Activated CD8-positive, alpha-beta memory T cell treated with anti-CD3 and anti-CD28 coated beads, Interleukin-2, amount 10 ng/mL, durations not matched to agents 7 days and 5 days (primary cell): ENCODE measurements at places on chromosomes 7 and 10. TPM values are rescaled to one million over a fixed set of nuclear protein-coding genes. Genes with fewer than 3 reads are reported as not detected.
A peak's percentile ranks its signal among the peaks of the same experiment; 100 is the strongest.

GRCh38 chr10:129744134-129745111 lies 219.7 kb downstream of the EBF3 start:
- DNase-seq: peak; percentile 14
- H3K36me3 ChIP-seq: peaks cover 5% of the 10 kb centered on the region
- no peak overlapping the region for H3K27ac ChIP-seq

Gene UCN3
- total RNA-seq: not detected

Gene TFPI2
- not detected for total RNA-seq

DNA sequence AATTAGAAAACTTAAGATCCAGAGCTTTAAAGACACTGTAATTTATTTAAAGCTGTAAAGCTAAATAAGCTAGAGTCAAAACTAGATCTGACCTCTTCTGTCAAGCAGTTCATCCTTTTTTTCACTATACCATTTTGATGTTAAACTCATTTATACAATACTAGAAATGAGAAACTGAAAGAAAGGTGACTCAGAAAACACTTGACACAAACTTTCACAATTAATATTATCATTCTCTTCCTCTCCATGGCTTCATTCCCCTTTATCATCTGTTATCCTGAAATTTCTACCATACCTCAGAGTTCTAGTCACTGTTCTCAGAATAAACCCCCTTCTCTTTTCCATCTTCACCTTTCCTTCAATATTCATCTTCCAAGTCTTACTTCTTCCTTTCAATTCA lies 1.3 kb downstream of the FIGNL1 start:
- DNase-seq: no peak
- no peaks in the 10 kb centered on the region for H3K27me3 ChIP-seq
- H3K36me3 ChIP-seq: peaks cover 35% of the 10 kb centered on the region
- H3K27ac ChIP-seq: peak overlapping the region; percentile 95
- H3K4me3 ChIP-seq: peak overlapping the region; percentile 93

GRCh38 chr10:3763852-3764625 lies 21.0 kb downstream of the KLF6 start:
- peaks cover 12% of the 10 kb centered on the region for H3K36me3 ChIP-seq
- DNase-seq: no peak
- H3K4me1 ChIP-seq: peaks cover 83% of the 10 kb centered on the region
- no peaks in the 10 kb centered on the region for H3K27me3 ChIP-seq
- peak overlapping the region; percentile 88 for H3K27ac ChIP-seq

Gene POLR2J2
- 15.7 TPM for total RNA-seq

DNA sequence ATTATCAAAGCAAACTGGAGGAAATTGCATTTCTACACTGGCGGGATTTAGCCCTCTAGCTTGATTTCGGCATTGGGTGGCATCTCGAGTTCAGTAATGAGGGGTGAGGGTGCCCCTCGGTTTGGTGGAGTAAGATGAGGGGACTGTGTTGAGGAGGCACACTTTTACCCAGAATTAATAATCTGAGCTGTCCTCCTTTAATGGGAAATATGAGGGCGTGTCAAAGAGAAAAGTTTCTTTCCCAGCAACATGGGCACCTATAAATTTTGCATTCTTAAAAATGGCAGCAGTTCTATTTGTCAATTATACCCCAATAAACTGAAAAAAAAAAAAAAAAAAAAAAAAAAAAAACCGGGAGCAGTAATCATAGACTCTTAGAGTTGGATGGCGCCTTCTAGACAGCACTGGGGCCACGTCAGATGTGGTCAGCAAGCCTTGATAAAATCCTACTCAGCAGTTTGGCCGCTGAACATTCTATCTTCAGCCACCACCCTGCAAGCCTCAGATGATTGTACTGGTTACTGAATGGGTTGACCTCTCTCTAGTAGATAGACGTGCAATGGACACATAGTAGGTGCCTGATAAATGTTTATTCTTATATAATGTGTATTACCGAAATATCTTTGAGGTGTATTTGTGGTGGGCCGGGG lies 931 bp downstream of the PAPSS2 start:
- DNase-seq: no peak
- H3K4me3 ChIP-seq: peak overlapping the region; percentile 58
- no peak overlapping the region for H3K27ac ChIP-seq
- peaks cover 5% of the 10 kb centered on the region for H3K4me1 ChIP-seq
- no peaks in the 10 kb centered on the region for H3K36me3 ChIP-seq

Gene GRM3
- total RNA-seq: not detected

GRCh38 chr7:142767861-142768260 lies 2.9 kb upstream of the PRSS2 start:
- H3K4me3 ChIP-seq: no peak overlapping the region
- H3K36me3 ChIP-seq: no peaks in the 10 kb centered on the region
- no peak for DNase-seq
- H3K4me1 ChIP-seq: peaks cover 12% of the 10 kb centered on the region

Gene GDF2
- total RNA-seq: not detected

GRCh38 chr7:159097661-159098423 lies 46.8 kb downstream of the VIPR2 start:
- no peak overlapping the region for H3K4me3 ChIP-seq
- H3K4me1 ChIP-seq: no peaks in the 10 kb centered on the region
- DNase-seq: no peak
- no peaks in the 10 kb centered on the region for H3K36me3 ChIP-seq

GRCh38 chr10:77125231-77125630 lies 512.4 kb downstream of the KCNMA1 start:
- H3K27me3 ChIP-seq: peaks cover 6% of the 10 kb centered on the region
- H3K4me3 ChIP-seq: no peak overlapping the region
- no peak overlapping the region for H3K27ac ChIP-seq
- H3K36me3 ChIP-seq: no peaks in the 10 kb centered on the region

DNA sequence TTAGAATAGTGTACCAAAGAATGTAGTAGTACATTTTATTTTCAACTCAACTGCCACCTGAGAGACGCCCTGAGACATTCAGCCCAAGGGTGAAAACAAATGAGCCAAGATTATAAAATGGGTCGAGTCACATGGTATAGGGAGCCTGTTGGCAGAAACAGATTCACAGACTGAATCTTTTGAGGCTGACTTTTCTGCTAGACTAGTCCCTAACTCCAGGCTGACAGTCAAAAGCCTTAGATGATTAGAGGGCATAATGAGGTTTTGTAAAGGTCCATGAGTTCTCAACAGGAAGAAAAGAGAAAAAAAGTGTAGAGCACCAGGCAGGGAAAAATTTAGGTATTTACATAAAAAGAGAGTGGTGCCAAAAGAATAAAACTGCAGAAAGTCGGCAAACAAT lies 128.0 kb downstream of the NXPH1 start:
- H3K4me1 ChIP-seq: no peaks in the 10 kb centered on the region
- no peak for DNase-seq
- no peaks in the 10 kb centered on the region for H3K27me3 ChIP-seq
- no peak overlapping the region for H3K27ac ChIP-seq
- H3K36me3 ChIP-seq: no peaks in the 10 kb centered on the region
- H3K4me3 ChIP-seq: no peak overlapping the region

DNA sequence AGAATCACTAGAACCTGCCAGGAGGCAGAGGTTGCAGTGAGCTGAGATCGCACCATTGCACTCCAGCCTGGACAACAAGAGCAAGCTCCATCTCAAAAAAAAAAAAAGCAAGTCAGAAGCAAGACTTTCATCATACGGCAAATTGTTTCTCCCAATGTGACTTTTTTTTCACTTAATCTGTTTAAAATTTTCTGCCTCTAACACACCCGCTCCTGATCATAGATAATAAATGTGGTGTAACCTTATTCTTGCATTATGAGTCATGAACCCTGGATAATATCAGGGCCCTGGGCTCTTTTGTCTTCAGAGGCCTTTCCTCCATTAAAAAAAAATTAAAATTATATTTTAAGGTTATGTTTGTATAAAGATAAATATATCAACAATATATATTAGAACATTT lies 111.4 kb upstream of the JCAD start:
- no peak overlapping the region for H3K4me3 ChIP-seq
- no peak overlapping the region for H3K27ac ChIP-seq
- H3K4me1 ChIP-seq: peaks cover 8% of the 10 kb centered on the region
- no peak for DNase-seq
- H3K36me3 ChIP-seq: no peaks in the 10 kb centered on the region

Gene ZNF804B
- total RNA-seq: not detected

- no peak overlapping the region for H3K4me3 ChIP-seq
- no peaks in the 10 kb centered on the region for H3K36me3 ChIP-seq
- H3K4me1 ChIP-seq: no peaks in the 10 kb centered on the region
- H3K27me3 ChIP-seq: no peaks in the 10 kb centered on the region
Measured at GRCh38 chr10:121695731-121696464, 97.7 kb upstream of the FGFR2 start.

GRCh38 chr7:53272081-53272480 lies 236.6 kb downstream of the POM121L12 start:
- H3K4me3 ChIP-seq: no peak overlapping the region
- no peaks in the 10 kb centered on the region for H3K36me3 ChIP-seq
- no peak for DNase-seq
- no peaks in the 10 kb centered on the region for H3K27me3 ChIP-seq
- H3K27ac ChIP-seq: no peak overlapping the region
- H3K4me1 ChIP-seq: no peaks in the 10 kb centered on the region

DNA sequence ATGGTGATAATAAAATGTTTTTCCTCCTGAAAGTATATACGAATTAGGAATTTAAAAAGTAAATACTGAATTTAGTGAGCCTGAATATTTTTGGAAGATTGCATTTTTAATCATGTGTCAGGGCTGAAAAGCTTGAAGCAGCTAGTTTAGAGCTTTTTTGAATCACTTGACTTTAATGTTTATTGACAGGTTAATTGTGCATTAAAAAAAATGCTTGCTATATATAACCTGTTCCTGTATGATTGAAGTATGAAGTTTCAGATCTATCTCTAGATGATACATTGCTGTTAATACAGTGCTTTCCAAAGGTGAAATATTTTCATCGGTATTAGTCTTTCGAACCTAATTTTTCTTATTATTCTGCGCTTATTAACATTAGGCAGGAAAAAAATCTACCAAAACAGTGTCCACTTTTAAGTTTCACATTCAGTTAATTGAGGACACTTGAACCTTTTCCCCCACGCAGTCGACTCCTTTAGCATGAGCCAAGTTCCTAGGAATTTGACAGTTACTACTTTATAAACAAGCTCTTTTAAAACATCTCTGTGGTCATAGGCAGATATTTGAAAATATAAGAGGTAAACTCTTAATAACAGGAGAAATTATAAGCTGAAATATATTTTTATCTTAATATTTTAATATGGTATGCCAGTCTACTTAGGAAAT lies 187.1 kb downstream of the MLLT10 start:
- H3K4me3 ChIP-seq: no peak overlapping the region
- peaks cover 12% of the 10 kb centered on the region for H3K4me1 ChIP-seq
- H3K36me3 ChIP-seq: peaks cover 9% of the 10 kb centered on the region
- DNase-seq: no peak
- no peak overlapping the region for H3K27ac ChIP-seq
- H3K27me3 ChIP-seq: no peaks in the 10 kb centered on the region

GRCh38 chr7:18004372-18004771 lies 23.3 kb downstream of the PRPS1L1 start:
- no peak overlapping the region for H3K4me3 ChIP-seq
- H3K4me1 ChIP-seq: no peaks in the 10 kb centered on the region
- no peak overlapping the region for H3K27ac ChIP-seq

Gene A1CF
- total RNA-seq: not detected

GRCh38 chr7:73555411-73555982 lies 2.0 kb downstream of the BCL7B start:
- H3K27me3 ChIP-seq: no peaks in the 10 kb centered on the region
- H3K4me3 ChIP-seq: peak overlapping the region; percentile 97
- H3K27ac ChIP-seq: peak overlapping the region; percentile 59
- peaks cover 20% of the 10 kb centered on the region for H3K36me3 ChIP-seq
- no peak for DNase-seq

- H3K27me3 ChIP-seq: peaks cover 90% of the 10 kb centered on the region
- H3K4me3 ChIP-seq: no peak overlapping the region
- H3K4me1 ChIP-seq: peaks cover 22% of the 10 kb centered on the region
- no peaks in the 10 kb centered on the region for H3K36me3 ChIP-seq
- DNase-seq: peak; percentile 69
- no peak overlapping the region for H3K27ac ChIP-seq
Measured at GRCh38 chr10:112981553-112981952, 31.5 kb downstream of the TCF7L2 start.

GRCh38 chr10:47336387-47337134 lies 11.6 kb upstream of the RBP3 start:
- no peak overlapping the region for H3K27ac ChIP-seq
- H3K36me3 ChIP-seq: no peaks in the 10 kb centered on the region
- H3K27me3 ChIP-seq: peaks cover 36% of the 10 kb centered on the region
- no peaks in the 10 kb centered on the region for H3K4me1 ChIP-seq

GRCh38 chr7:24755541-24756407 lies 1.5 kb downstream of the GSDME start:
- H3K36me3 ChIP-seq: no peaks in the 10 kb centered on the region
- H3K27me3 ChIP-seq: peaks cover 81% of the 10 kb centered on the region
- no peak overlapping the region for H3K27ac ChIP-seq
- peaks cover 22% of the 10 kb centered on the region for H3K4me1 ChIP-seq

- H3K4me3 ChIP-seq: no peak overlapping the region
- no peak for DNase-seq
- no peak overlapping the region for H3K27ac ChIP-seq
- no peaks in the 10 kb centered on the region for H3K4me1 ChIP-seq
- H3K36me3 ChIP-seq: no peaks in the 10 kb centered on the region
Measured at GRCh38 chr7:32049599-32049998, 20.6 kb downstream of the PDE1C start.

Gene FANK1
- total RNA-seq: 0.49 TPM

GRCh38 chr7:136179851-136180721 lies 202.9 kb upstream of the MTPN start:
- no peaks in the 10 kb centered on the region for H3K27me3 ChIP-seq
- DNase-seq: no peak
- no peak overlapping the region for H3K4me3 ChIP-seq
- H3K4me1 ChIP-seq: no peaks in the 10 kb centered on the region
- H3K27ac ChIP-seq: no peak overlapping the region
- H3K36me3 ChIP-seq: peaks cover 1% of the 10 kb centered on the region

DNA sequence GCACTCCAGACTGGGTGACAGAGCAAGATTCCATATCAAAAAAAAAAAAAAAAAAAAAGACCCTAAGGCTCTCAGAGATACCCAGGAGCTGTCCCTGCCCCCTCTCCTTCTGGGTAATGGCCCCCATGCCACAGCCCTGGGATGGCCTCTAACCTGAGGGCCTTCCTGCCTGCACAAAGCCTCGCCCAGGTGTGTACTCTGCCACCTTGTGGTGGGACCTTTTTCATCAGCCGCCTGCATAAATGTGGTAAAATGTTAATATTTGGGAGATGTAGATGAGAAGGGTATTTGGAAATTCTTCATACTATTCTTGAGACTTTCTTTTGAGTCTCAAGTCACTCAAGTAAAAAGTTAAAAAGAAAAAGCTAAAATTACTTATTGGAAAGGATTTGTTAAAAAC lies 46.3 kb upstream of the RNF216 start:
- H3K36me3 ChIP-seq: no peaks in the 10 kb centered on the region
- H3K4me3 ChIP-seq: no peak overlapping the region
- peak; percentile 62 for DNase-seq
- H3K4me1 ChIP-seq: peaks cover 16% of the 10 kb centered on the region
- H3K27me3 ChIP-seq: no peaks in the 10 kb centered on the region

GRCh38 chr7:149198161-149198816 lies 2.9 kb downstream of the ZNF282 start:
- H3K4me3 ChIP-seq: no peak overlapping the region
- peaks cover 53% of the 10 kb centered on the region for H3K36me3 ChIP-seq
- peaks cover 59% of the 10 kb centered on the region for H3K4me1 ChIP-seq
- H3K27me3 ChIP-seq: no peaks in the 10 kb centered on the region
